ENCODE measurements at places on chromosomes 6 and 20.

DNA sequence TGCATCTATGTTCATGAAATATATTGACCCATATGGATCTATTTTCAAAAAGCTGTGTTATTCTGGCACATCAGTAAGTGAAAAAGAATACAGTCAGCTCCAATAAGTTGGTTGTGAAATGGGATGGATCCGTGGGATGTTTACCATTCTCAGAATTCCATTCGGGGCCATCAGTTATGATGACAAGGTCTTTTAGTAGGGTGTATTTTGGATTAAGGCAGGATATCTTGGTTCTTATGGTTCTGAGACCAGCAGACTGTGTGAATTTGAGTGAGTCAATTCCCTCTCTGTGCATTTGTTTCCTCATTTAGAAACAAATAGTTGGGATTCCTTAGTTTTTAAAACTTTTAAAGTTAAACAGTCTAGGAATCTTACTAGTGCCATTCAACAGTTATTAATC lies 287.4 kb downstream of the CD109 start:
- no peak for DNase-seq
- no peaks in the 10 kb centered on the region for H3K27me3 ChIP-seq
- no peak overlapping the region for H3K4me3 ChIP-seq
- H3K36me3 ChIP-seq: no peaks in the 10 kb centered on the region

GRCh38 chr6:83257791-83258190 lies 64.6 kb downstream of the RWDD2A start:
- no peak overlapping the region for H3K27ac ChIP-seq
- no peak overlapping the region for H3K4me3 ChIP-seq
- H3K27me3 ChIP-seq: no peaks in the 10 kb centered on the region
- H3K4me1 ChIP-seq: no peaks in the 10 kb centered on the region
- no peak for DNase-seq

GRCh38 chr6:106555767-106556166 lies 73.5 kb downstream of the RTN4IP1 start:
- H3K4me1 ChIP-seq: no peaks in the 10 kb centered on the region
- no peaks in the 10 kb centered on the region for H3K27me3 ChIP-seq
- no peak overlapping the region for H3K4me3 ChIP-seq
- no peak for DNase-seq
- H3K36me3 ChIP-seq: peaks cover 6% of the 10 kb centered on the region

DNA sequence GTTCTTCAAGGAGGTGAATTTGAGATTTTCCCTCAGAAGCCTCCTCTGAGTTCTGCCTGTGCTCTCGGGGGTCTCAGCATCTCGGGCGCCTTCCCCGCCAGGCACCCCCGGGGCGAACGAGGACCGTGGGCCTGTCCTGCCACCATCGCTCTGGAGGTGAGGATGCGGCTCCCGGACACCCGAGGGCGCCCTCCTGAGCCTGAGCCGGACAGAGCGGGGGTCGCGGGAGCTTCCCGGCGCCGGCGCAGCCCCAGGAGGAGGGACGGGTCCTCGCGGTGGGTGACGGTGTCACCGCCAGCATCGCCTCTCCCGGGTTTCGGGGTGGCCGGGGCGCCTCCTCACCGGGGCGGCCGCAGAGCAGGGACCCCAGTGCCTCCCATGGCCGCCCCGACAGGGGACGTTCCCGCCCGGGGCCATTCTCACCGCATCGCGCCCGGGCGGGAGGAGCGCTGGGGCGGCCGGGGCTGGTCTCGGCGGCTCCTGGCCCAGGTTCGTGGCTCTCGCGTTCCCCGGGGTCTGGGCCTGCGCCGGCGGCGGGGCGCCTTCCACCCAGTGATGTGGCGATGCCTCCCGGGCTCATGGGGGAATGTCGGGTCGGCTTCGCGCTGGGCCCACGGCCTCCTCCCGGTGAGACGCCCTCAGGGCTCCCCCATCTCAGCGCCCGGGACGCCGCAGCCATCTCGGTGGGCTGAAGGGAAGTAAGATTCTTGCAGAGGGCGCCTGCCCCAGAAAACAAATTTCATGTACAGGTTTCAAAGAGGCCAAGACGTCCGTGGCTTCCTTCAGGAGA lies 210.5 kb downstream of the ERMARD start:
- peaks cover 46% of the 10 kb centered on the region for H3K27me3 ChIP-seq
- peak; percentile 17 for DNase-seq
- no peak overlapping the region for H3K27ac ChIP-seq
- H3K36me3 ChIP-seq: no peaks in the 10 kb centered on the region

DNA sequence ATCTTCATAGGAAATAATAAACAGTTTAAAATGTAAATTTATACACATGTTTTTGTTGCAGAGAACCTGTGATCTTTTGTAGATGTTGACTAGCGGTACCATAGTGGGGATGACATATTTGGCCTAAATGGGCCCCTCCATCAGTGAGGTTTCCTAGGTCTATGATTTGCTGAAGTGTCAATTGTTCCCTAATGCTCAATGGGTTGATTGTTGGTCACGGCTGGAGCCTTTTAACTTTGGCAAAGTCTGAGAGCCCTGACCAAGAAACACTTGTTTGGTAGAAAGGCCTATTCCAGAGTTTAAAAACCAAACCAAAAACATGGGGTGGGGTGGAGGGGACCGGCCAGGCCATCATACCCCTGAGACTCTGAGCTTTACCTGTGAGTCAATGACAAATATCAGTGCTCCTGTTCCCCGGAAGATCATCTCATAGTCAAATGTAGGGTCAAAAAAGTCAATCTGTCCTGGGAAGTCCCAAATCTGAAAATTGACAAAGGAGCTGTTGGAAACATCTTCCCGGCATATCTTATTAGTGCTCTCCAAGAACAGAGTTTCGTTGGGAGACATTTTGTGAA lies 25.1 kb downstream of the RRAGD start:
- no peak for DNase-seq
- H3K27me3 ChIP-seq: no peaks in the 10 kb centered on the region
- H3K27ac ChIP-seq: no peak overlapping the region
- H3K4me1 ChIP-seq: no peaks in the 10 kb centered on the region
- no peak overlapping the region for H3K4me3 ChIP-seq
- H3K36me3 ChIP-seq: no peaks in the 10 kb centered on the region

GRCh38 chr6:105733556-105734162 lies 330.8 kb upstream of the PREP start:
- H3K36me3 ChIP-seq: no peaks in the 10 kb centered on the region
- no peak overlapping the region for H3K4me3 ChIP-seq
- no peaks in the 10 kb centered on the region for H3K4me1 ChIP-seq
- no peak for DNase-seq
- no peaks in the 10 kb centered on the region for H3K27me3 ChIP-seq
- H3K27ac ChIP-seq: no peak overlapping the region

GRCh38 chr6:108074057-108074358 lies 533 bp downstream of the OSTM1 start:
- no peaks in the 10 kb centered on the region for H3K4me1 ChIP-seq
- no peaks in the 10 kb centered on the region for H3K27me3 ChIP-seq
- DNase-seq: no peak

DNA sequence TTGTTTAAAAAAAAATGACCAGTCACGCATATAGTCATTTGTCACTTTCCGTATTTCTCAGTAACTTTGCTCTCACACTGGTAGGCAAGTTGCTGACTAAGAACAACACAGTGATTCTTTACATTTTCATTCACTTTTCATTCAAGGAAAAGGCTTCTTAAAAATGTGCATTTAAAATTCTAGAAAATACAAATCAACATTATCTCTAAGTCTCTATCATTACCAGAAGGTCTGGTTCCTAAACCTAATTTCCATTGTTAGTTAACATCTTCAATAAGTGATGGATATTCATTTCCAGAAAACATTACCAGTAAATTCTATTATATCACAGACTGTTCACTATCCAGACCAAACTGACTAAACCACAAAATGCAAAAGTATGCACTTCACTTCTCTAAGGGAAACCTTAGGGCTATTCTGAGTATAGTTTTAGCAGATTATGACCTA lies 115.3 kb downstream of the AHI1 start:
- no peaks in the 10 kb centered on the region for H3K36me3 ChIP-seq
- no peaks in the 10 kb centered on the region for H3K27me3 ChIP-seq
- H3K4me1 ChIP-seq: no peaks in the 10 kb centered on the region
- DNase-seq: no peak
- H3K4me3 ChIP-seq: no peak overlapping the region

- no peak for DNase-seq
- H3K27ac ChIP-seq: no peak overlapping the region
- H3K27me3 ChIP-seq: no peaks in the 10 kb centered on the region
- no peak overlapping the region for H3K4me3 ChIP-seq
Observed at GRCh38 chr6:73081955-73082354, 143.3 kb downstream of the KHDC1L start.

DNA sequence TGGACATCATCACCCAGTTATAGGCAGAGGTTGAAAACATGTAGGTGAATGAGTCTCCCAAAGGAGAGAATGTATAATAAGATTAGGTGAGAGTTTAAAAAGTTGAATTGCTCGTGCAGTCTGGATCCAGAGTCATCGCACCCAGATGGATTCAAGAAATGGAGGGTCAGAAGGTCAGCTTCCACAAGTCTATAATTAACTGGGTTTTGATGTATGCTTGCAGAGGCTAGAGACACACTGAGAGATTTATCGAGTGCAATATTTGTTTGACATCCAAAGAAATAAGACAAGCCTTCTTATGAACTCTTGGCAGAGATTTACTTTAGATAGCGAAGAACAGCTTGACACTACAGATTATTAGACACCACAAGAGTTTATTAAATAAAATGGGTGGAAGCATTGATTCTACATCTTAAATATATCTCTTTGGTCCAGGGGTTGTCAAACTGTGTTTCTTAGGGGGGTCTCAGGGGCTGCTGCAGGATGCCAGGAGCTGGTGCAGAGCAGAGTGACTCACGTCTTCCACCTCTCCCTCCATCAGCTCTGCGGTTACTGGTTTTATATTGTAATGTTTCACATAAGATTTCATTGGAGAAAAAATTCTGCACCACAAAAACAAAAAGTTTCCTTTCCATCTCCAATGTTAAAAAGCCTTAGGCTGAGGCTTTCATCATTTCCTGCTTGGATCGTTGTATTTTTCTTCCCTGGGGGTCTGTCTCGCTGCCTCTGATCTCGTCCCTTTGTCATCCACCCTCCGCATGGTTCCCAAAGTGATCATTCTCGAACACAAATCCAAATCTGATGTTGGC lies 176.2 kb upstream of the AHI1 start:
- no peaks in the 10 kb centered on the region for H3K27me3 ChIP-seq
- no peak overlapping the region for H3K4me3 ChIP-seq
- no peaks in the 10 kb centered on the region for H3K4me1 ChIP-seq
- no peak overlapping the region for H3K27ac ChIP-seq

DNA sequence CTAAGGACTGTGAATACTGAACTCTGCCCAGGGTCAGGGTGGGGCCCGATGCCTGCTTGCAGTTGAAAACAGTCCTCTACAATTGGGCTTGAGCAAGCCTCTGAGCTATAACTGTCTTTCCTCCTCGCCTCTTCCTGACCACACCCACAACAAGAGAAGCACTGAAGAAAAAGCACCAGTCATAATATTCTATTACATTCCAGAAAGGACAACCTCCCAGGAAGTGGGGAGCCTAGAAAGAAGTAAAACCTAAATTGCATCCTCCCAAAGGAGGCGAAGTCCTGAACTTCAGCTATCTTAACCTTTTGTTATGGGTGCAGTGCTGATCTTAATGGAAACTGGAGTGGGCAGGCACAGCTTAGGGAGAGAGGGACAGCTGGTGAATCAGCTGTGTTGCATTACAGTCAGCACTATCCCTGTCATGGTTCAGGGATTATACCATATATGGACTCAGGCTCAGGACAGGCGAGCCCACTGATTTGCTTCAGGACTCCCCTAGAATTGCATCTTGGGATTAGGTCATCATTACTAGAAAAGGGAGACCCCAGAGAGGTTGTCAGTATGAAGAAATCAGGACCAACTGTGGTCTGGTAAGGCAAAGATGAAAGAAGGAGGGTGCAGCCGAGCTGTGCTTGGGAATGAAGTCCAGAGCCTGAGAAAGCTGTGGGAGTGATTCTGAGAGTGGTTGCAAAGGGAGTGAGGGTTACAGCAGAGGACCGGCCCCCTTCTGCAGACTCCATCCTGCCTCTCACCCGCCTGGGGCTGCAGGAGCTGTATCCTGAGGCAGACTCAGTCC lies 18.3 kb upstream of the TRAM2 start:
- no peaks in the 10 kb centered on the region for H3K36me3 ChIP-seq
- no peak for DNase-seq
- peak overlapping the region; percentile 80 for H3K27ac ChIP-seq
- H3K27me3 ChIP-seq: no peaks in the 10 kb centered on the region

GRCh38 chr6:93419304-93420162 lies at the start of gene EPHA7:
EPHA7 (minus strand) TSS chr6:93419559; CDS start chr6:93419341, 218 bp downstream.
- peaks cover 40% of the 10 kb centered on the region for H3K4me1 ChIP-seq
- no peak within 1 kb of the TSS for H3K27ac ChIP-seq
- peaks cover 74% of the 10 kb centered on the region for H3K27me3 ChIP-seq
- H3K36me3 ChIP-seq: no peaks in the 10 kb centered on the region

DNA sequence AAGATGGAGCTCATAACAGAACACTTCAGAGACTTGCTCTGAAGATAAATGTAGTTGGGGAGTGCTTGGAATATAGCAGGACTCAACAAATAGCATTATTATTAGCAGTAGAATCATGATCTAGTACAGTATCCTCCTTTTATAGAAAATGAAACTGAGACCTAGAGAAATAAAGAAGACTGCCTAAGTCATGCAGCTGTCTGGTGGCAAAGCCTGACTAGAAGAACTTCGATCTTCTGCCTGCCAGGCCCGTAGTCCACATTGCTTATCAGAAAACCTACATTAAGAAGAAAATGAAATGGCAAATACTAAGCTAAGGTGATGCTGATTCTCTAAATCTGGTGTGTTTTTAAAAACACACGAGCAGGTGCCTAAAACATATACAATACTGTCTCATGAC lies 46.4 kb upstream of the DST start:
- no peaks in the 10 kb centered on the region for H3K27me3 ChIP-seq
- no peaks in the 10 kb centered on the region for H3K36me3 ChIP-seq
- H3K27ac ChIP-seq: peak overlapping the region; percentile 80
- H3K4me1 ChIP-seq: peaks cover 90% of the 10 kb centered on the region
- DNase-seq: no peak

GRCh38 chr6:132686531-132686930 lies 27.3 kb downstream of the VNN1 start:
- H3K27ac ChIP-seq: no peak overlapping the region
- H3K4me3 ChIP-seq: no peak overlapping the region
- H3K36me3 ChIP-seq: no peaks in the 10 kb centered on the region
- no peak for DNase-seq
- H3K4me1 ChIP-seq: no peaks in the 10 kb centered on the region
- no peaks in the 10 kb centered on the region for H3K27me3 ChIP-seq

DNA sequence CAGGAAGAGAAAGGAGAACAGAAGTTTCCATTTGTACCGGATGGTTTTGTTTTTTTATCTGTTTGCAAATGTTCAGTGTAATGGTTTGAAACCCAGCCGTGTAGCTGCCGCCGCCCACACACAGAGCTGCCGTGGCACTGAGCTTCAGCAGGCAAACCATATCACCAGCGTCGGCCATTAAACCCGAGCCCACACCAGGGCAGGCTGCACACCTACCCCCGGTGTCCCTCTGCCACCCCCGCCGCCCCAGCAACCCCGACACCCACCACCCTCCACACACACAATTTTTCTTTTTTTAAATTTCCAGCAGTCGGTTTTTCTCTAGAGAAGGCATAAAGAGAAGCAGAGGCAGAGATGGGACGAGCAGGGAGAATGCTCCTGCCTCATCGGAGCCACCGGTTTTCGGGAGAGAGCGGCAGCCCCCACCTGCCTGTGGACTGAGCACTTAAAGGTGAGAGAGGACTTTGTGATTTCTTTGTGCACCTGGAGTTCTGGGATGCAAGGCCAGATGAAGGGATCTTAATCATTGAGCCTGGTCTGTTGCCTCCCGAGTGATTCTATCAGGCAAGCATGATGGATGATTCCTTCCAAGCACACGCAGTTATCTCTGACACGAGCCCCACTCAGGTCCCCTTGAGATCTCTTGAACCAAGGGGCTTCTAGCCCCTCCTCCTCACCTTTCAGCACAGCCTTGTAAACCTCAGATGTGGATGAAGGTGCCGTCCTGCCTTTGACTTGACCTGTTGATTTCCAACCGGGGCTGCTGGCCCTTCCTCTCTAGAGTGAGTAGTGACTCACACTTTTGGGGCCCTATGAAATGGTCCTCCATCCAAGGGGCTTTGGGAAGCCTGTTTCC lies 17.5 kb upstream of the ZNF831 start:
- H3K4me3 ChIP-seq: no peak overlapping the region
- H3K27ac ChIP-seq: peak overlapping the region; percentile 30
- no peak for DNase-seq

Data from tibial artery (tissue), 4 donors.